ENCODE measurements at places on chromosomes 6 and 20.

- DNase-seq = no peak
Observed at GRCh38 chr6:811831-812230, 118.9 kb upstream of the EXOC2 start.

- no peak for DNase-seq
Observed at GRCh38 chr6:161424421-161424820, 150.6 kb upstream of the AGPAT4 start.

DNA sequence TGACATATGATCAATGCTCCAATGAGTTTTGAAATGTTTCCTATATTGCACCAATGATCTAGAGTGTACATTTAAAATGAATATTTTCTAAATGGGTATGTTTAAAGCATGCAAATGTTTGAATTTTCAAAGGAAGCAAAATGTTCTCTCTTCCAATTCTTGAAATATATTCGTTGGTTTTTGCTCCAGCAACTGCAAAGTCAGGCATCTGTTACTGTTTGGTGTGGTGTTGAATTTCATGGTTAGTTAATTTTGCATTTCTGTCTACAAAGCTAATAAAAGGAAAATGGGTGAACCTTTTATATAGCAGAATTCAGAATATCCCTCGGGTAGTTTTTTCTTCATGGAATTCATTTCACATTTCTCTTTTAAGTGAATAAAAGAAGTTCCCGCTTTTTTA is 1018.3 kb downstream of the GRIK2 start:
- DNase-seq = no peak

- DNase-seq = no peak
Observed at GRCh38 chr20:21781446-21782075, 76.1 kb downstream of the PAX1 start.

- peak; percentile 87 for DNase-seq
Observed at GRCh38 chr6:125357515-125358256, 55.9 kb upstream of the HDDC2 start.

- DNase-seq = no peak
Observed at GRCh38 chr6:32936239-32937152, 4.3 kb downstream of the HLA-DMB start.

DNA sequence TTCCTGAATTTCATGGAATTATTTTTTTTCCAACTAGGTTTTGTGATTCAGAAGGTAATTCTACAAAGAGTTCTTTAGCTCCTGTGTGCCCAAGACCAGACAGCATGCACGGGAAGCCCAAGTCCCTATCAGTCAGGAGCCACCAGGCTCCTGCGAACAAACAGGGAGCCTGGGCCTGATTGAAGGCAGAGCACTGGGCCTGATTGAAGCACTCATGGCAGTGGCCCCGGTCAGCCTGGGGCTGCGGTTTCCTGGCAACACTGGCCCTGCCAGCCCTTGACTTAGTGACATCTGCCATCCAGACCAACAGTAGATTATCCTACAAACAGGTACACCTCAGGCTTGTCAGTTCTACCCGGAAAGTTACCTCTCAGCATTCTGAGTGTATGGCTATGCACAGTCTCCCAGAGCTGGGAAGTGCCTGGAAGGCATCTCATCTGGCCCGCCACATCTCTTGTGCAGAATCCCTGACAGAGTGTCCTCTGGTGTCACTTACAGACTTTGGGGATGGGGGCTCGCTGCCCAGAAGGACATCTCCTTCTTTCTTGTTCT is 133.8 kb downstream of the VEGFA start:
- no peak for DNase-seq

DNA sequence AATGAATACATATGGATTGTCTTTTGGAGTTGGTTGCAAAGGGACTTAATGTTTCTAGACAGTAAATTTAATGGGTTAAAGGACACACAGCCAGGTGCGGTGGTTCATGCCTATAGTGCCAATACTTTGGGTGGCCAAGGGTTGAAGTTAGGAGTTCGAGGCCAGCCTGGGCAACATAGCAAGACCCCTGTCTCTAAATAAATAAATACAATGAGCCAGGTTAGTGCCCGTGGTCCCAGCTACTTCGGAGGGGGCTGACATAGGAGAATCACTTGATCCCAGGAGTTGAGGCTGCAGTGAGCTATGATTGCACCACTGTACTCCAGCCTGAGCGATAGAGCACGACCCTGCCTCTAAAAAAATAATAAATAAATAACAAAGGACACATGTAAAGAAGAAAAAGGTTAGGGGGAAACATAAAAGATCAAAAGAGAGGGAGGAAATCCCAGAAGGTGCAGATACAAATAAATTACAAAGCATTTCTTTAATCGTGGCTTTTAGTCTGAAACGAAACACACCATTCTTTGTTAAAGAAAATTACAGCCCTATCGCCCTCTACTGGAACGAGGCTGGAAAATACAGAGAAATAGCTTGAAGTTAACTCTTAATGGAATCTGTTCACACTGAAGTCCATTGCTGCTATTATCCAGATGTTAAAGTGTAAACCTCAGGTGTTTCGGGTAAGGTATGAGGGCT is 42.6 kb upstream of the SCML4 start:
- no peak for DNase-seq

DNA sequence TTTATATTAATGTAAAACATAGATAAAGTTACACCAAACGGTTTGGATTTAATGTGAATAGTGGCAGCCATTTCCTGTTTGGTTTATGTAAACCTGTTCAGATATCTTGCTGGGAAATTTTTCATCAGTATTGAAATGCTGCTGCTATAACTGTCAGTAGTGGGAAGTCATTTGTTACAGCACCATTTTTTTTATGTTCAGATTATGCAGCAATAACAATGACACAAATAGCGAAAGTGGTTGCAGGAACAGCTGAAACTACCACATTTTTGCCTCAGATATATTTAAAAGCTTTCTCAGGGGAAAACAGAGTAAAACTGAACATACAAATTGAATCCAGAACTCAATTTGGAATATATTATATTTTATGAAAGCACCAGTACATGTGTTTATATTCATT is 128.8 kb upstream of the SIM1 start:
- no peak for DNase-seq

DNA sequence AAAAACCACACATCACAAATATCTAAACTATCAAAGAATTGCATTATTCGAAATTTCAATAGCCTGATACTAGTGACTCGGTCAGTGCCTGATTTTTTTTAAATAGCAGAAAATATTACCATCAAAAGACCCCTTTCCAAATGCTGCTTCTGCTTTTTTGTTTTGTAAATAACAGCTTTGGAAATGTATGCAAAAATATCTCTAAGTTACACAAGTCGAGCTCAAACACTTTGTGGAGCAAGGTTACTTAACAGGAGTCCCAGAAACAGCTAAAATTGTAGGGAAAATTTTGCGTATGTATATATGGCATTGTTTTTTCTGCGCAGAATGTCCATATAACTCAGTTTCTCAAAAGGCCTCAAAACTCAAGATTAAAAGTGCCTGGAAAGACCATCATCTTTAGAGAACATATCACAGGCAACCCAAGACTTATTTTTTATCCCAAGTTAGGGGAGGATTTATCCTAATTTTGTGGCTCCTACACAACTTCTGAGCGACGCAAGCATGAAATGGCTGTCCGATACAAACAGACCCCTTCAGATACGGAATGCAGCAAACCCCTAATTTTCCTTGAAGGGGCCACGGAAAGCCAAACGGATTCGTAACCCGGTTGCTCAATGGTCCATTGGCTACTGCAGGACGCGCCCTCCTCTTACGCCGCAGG is 1.3 kb downstream of the CEP85L start:
- DNase-seq = no peak

- DNase-seq = no peak
Observed at GRCh38 chr6:86848986-86849385, 88.3 kb upstream of the HTR1E start.

DNA sequence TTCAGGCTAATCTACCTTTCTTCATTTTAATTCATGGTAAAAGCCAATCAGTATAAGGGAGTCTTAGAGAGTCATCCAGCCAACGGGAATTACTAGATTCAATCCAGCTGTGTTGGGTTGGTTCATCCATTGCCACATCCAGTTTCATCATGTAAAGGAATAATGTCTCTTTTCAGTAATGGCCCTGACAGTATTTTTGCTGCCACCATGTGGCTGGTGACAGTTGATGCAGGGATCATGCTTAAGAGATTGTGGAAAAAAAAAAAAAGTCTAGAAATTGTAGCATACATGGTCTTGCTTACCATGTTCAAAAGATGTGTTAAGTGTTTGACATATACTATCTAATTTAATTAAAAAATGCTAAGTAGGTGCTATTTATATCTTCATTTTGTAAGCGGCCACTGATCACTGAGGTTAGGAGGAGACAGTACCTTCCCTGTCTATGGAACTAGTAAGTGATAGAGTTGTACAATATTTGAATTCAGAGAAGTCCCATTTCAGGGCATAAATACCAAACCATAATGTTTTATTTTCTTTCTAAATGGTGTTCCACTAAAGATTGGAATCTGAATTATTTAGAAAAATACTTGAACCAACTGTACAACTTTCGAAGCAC is 135.9 kb downstream of the KHDRBS2 start:
- DNase-seq = peak; percentile 43

- no peak for DNase-seq
Observed at GRCh38 chr6:160042788-160043301, 74.0 kb downstream of the IGF2R start.

DNA sequence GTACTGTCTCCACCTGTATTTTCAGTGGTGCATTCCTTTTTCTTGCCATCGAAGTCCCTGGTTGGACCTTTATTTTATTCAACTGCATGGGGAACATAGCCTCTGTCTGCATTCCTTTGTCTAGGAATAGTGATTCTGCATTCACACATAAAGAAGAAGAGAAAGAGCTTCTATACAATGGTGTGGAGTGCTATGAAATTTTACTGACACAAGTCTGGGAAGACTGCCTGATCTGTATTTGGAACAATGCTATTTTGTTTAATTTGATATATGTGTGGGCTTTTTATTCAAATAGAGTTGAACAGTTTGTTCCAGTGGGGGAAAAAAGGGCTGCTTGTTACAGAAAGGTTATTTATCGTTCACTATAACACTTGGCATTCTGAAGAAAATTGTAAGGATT is 375.7 kb upstream of the POU3F2 start:
- no peak for DNase-seq

- no peak for DNase-seq
Observed at GRCh38 chr6:161215876-161216615, 57.8 kb downstream of the AGPAT4 start.

DNA sequence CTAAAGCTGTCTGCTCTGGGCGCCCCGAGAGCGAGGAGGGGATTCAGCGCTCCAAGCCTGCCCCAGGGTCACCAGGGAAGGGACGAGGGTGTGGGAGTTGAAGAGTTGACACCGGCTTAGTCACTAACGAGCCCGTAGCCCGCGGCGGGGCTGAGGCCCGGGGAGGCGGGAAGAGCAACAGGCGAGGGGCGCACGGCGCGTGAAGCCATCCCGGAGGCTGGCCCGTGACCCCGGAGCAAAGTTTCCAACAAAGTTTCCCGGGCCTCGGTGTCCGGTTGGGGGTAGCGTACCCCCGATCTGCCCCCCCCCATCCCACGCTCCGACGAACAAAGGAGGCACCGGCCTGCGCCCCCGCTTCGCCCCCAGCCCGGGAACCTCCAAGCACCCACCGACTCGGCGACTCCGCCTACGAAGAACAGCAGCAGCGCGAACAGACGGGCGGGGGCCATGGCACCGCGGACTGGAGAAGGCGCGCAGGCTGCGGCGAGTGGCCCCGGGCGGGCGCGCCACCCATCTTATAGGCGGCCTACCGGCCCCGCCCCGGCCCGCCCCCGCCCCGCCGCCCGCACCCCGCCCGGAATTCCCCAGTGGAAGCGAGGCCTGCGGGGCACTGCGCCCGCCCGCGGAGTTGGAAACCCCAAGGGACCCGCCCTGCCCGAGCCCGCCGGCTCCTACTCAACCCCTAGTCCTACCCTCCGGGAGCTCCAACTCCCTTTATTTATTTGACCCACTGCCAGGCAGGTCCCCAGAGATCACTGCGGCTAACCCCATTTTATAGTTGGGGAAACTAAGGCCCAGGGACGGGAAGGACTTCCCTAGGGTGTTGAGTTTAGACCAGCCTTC is at the start of gene SDC4:
Gene SDC4 (minus strand): TSS at position 489 of the 843 bp plus-strand sequence. CDS start 40 bp downstream, at position 449.
- peak; percentile 69 for DNase-seq

DNA sequence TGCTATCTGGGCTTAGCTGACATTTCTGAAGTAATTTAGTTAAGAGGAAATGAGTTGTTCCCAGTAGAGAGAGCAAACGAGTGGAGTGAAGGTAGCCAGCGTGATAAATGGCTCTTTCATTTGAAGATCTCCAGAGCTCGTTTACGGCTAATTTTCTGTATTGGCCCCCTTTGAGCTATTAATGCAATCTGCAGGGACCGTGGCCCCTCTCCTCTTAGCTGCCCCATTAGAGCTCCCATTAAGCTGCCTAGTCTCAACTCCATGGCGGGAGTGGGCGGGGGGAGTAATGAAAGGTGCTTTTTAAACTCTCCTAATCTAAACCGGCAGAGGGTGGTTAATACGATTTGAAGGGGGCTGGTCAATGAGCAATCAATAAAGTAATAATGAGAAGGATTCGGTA is 12.5 kb downstream of the TFAP2B start:
- DNase-seq = no peak

All from testis (tissue), 5 donors.